ENCODE measurements at places on chromosomes 3 and 15. TPM values are rescaled to one million over a fixed set of nuclear protein-coding genes. Genes with fewer than 3 reads are reported as not detected.

GRCh38 chr3:190709351-190709773, 153.1 kb downstream of the GMNC start:
- no peak for DNase-seq

DNA sequence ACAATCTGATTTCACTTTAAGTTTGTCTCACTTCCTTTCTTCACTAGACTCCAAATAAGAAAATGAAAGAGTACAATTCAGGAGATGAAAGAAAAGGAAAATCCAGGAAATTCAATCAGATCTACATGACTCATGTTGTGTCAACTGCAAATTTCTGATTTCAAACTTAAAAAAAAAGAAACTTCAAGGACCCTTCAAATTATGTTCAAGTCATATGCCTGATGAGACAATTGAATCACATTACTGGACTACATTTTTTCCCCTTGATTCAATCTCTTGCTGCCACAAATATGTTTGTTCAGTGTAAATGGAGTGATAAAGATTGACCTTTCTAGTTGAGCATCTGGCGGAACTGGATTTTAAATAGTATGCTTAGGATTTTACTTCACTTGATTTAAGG, 37.4 kb downstream of the FRMD5 start:
- no peak for DNase-seq

DNA sequence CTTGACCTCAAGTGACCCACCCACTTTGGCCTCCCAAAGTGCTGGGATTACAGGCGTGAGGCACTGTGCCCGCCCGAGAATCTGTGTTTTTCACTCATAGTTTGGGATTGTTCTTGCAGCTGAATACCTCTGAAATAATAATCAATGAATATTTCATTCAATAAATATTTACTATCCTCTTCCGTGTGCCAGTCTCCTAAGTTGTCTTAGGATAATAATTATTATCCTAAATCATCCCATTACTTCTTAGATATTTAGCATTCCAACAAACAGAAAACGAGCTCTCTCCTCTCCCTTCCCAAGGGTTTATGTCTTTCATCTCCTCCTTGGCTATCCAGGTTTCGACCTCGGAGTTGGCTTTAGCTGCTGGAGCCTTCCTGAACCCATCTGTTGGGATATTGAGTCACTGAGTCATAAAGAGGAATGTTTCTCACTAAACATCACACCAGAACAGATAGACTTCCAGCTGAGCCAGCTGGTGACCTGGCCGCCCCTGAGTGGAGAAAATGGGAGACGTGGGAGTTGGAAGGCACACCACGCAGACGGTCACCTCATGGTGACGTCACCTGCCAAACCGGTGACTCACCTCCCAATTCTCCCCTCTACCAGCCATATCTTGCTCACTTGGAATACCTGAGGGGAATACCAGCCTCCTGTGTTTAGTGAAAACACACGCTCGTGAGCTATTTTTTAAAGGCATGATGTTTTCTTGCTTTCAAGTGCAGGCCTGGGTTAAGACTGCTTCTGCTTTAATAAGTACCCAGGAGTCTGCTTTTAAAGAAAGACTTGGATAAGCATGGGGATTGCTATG, 43.9 kb downstream of the BHLHE40 start:
- no peak for DNase-seq

- DNase-seq: no peak
Measured at GRCh38 chr15:79004336-79004735, 59.5 kb upstream of the CTSH start.

GRCh38 chr3:128385080-128385832, 81.4 kb downstream of the DNAJB8 start:
- no peak for DNase-seq

GRCh38 chr3:166713787-166714186, 666.3 kb downstream of the ZBBX start:
- DNase-seq: no peak

DNA sequence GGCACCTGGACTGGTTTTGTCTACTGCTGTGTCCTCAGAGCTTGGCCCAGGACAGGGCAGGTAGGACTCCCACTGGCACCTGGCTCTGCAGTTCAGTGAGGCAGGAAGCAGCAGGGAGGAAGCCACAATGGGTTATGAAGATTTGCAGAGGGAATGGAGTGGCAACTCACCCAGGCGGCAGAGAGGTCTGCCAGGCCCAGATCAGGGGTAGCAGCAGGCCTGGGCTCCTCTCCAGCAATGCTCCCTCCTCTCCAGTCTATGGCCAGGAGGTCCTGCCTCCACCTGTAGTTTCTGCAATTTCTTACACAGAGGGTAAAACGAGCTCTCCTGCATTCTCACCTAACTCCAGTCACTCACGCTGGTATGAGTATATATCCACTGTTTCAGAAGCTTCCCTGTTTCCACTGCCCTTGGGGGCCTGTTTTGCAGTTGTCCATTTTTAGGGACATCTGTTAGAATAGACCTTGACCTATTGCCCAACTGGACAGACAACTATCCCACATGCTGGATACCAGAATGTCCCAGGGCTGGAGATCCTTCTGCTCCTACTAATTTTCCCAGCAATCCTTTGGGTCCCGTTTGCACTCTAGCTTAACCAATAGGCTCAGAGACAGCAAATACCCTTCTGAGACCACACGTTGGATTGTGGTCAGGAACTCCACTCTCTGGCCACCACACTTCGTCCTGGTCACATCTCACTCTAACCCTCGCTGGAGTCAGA, 35.2 kb downstream of the HMCES start:
- peak; percentile 74 for DNase-seq

DNA sequence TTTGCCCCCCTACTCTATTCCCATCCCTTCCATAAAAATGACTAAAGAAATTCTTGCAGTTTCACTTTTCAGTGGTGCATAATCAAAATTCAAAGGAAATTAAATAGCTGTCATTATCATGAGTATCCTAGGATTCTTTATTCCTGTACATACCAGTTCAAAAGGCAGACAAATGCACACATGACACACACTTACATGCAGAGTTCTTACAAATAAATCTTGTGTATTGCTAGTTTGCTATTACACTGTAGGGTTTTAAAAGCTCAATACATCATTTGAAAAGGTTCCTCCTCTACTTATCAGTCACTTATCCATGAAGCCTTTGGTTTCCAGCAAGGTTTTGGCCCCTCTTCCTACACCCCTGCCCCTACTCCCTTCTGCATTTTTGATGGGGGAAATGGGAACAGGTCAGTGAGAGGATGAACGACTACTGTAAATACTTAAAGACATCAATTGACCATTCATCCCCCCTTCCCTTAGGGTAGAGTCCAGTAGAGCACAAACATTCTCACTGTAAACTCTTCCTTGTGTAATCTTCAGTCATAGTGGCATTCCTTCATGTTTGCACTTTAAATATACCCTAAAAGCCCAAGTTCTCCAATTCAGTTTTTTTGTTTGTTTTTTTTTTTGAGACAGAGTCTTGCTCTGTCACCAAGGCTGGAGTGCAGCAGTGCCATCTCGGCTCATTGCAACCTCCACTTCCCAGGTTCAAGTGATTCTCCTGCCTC, 92.6 kb downstream of the SUCLG2 start:
- no peak for DNase-seq

GRCh38 chr3:37995652-37996641, 5.4 kb downstream of the VILL start:
- no peak for DNase-seq

- no peak for DNase-seq
Measured at GRCh38 chr3:141050576-141051442, at the start of gene SPSB4. TSS of gene SPSB4 (plus strand) at chr3:141051347. CDS start at chr3:141066105, 14,758 bp downstream.

DNA sequence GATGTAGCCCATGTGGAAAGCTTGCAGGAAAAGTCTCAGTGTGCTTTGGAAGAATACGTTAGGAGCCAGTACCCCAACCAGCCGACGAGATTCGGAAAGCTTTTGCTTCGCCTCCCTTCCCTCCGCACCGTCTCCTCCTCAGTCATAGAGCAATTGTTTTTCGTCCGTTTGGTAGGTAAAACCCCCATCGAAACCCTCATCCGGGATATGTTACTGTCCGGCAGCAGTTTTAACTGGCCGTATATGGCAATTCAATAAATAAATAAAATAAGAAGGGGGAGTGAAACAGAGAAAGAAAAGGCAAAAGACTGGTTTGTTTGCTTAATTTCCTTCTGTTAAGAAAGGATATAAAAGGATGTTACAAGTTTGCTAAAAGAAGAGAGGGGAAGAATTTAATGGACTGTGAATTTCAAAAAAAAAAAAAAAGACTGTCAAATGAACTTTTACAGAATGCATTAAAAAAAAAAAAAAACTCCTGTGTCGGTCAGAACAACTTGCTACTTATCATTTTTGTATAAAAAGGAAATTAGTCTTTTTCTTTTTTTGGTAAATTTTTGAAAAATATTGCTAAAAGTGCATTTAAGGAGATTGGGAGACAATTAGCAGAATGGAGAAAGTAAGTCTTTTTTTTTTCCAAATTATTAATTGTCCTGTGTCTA, 7.0 kb downstream of the NR2F2 start:
- no peak for DNase-seq

DNA sequence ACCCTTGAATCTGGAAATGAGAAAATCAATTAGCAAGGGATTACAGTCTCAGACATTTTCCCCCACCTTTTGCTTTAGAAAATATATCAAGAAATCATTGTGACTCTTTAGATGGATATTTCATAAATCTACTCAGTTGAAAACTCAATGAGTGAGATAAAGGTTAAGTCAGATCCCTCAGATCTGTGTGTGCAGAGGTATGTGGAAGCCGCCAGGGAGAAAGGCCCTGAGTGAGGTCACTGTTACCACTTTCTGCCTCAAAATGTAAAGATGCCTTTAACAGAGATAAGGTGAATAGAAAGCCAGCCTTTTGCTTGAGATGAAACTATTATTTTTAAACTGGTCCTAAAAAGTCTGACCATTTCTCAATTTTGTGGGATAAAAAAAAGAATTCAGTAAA, 225.6 kb upstream of the HES1 start:
- DNase-seq: no peak

GRCh38 chr3:111667621-111668239, 72.6 kb upstream of the ZBED2 start:
- no peak for DNase-seq

DNA sequence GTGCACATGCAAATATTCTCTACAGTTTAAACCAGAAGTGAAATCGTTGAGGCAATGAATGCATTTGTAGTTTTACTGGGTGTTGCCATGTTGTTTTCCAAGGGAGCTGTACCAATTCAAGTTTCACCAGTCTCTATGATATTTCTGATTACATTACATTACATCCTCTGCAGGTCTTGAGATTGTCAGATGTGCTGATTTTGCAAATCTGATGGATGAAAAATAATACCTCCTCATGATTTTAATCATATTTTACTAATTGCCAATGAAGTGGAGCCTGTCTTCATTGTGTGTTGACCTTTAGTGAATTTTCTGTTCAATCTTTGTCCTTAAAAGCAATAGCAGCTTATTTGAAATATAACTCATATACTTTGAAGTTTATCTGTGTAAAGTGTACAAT, 282.4 kb downstream of the NR2F2 start:
- DNase-seq: no peak

IRAK2 gene
- total RNA-seq: 4.7 TPM

FBLN2 gene
- total RNA-seq: 269 TPM

SLC24A1 gene
- total RNA-seq: 7.4 TPM

MAP2K5 gene
- 14.9 TPM for total RNA-seq

CSPG4 gene
- 105 TPM for total RNA-seq

GLDN gene
- 194 TPM for total RNA-seq

Measured in mesenteric fat pad (tissue), 1 donor.